Right cardiac atrium (tissue), 5 donors: ENCODE measurements at places on chromosomes 16 and 17. TPM values are rescaled to one million over a fixed set of nuclear protein-coding genes. Genes with fewer than 3 reads are reported as not detected.

DNA sequence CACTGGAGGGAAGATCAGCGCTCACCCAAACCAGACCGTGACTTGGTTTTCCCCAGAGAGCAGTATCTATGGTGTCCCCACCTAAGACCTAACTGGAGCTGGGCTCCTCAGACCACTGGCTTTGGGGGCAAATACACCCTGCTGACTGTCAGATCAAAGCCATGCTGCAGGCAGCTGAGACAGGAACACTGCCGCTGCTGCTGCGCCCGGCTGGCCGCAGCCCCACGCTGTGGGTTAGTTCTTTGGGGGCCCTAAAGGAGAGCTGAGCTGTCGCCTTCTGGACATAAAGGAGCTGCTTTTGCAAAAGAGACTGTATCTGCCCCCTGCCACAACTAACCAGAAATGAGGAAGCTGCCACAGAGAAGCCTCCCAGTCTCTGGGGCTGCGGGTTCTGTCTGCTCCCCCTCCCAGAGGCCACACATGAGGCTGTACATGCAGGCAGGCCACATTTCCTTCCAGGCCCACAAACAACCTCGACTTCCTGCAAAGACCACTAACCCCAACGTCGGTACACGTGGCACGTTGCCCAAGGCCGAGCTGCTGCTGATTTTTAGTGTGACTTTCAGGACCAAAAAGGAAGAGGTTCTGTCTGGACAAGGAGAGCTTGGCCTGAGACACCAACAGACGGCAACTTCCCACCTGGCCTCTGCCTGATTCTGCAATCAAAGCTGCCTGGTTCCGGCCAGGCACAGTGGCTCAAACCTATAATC is 18.2 kb upstream of the ABR start:
- DNase-seq: peak; percentile 93

DNA sequence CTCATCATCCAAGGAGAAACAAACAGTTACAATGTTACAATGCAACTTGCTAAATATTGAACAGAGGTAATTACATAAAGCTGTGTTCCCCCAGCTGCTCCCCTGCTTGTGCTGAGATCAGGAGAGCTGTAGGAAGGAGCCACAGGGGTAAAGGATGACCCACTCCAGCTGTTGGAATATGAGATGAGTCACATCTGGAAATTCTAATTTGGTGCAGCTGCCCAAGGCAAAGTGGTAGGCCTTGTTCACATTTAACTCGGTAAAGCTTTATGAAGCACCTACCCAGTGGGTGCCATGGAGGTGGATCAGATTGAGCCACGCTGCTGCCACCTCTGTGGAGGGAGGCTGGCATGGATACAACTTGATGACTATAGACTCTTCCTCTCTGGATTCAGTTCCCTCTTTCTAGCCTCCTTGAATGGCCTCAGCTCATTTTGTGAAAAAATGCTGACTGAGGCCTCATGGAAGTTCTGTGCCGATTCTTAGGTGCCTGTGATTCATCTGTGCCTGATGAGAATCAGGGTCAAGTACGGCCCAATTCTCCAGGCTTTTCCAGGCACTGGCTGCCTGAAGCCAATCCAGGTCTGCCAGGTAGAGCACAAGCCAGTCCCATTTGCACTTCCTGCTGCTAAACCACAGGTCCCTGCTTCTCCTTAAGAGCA is 7.4 kb downstream of the ZNF689 start:
- no peak for DNase-seq

DNA sequence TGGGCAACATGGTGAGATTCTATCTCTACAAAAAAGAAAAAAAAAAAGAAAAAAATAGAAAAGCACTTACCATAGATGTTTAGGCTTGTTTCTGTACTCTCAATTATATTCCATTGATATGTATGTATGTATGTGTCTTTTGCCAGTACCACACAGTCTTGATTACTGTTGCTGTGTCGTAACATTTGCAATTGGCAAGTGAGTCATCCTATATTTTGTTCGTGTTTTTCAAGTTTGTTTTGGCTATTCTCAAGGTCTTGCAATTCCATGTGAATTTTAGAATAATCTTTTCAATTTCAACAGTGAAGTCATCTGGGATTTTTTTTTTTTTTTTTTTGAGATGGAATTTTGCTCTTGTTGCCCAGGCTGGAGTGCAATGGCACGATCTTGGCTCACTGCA is 19.3 kb downstream of the SPECC1 start:
- DNase-seq: no peak

ASIC2 gene
- not detected for total RNA-seq

DNA sequence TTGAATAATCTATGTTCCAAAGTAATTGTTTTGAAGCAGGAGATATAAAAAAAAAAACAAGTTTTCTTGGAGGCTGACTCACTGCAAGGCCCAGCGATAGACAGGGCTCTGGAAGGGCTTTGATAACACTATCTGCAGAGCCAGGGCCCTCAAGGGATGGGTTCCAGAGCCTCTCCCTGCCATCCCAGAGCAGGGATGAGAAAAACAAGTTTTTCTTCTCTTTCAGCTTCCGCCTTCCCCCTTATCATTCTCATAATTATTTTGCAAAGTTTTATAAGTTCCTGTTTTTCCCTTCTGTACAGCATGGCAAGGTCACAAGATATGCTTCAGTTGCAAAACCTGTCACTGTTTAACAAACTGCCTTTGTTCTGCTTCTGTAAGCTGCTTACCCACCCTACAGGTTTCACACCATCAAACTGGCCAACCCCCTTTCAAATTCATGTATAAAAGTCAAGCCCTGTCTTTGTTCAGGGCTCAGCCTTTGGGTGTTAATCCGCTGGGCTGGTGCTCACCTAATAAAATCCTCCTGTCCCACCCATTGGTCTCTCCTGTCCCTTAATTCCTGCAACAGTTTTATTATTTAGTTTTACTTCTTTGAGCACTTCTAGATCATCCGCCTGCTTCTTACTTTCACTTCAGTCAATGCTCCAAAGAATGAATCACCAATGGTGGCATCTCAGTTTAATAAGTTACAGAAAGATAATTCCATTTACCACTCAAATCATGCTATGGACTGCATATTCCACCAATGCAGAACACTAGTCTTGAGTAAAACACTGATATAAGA is 5.6 kb upstream of the THUMPD1 start:
- DNase-seq: no peak

DNA sequence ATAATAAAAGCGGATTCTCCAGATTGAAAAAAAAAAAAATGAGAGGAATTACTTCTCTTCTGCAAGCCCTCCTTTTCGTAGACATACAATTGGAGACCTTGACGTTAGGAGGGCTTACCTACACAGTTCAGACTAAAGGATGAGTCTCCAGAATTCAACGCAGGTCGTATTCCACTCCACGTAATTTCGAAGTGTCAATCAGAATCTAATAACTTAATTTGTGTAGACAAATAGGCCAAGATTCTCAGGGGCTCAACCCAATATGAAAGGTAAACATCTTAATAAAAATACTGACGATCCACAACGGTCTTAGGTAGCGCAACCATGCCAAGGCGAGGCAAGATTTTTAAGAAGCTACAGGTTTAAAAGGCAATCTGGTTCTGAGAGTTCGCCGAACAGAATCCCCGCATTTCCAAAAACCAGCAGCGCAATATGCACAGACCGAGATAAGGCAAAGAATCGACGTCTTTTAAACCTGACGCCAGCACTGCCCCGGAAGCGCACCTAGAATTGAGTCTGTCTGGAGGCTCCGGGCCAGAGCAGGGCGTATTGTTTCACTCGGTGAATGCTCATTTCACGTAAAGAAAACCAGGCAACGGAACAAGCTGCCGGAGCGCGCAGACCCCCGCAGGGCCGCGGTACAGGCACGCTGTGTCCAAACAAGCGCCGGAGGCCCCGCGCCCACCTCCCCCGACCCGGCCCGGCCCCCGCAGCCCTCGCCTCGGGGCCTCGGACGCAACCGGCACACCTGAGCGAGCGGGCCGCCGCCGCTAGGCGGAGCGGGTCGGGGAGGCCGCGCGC is 623 bp downstream of the MBTPS1 start:
- no peak for DNase-seq

GRCh38 chr17:76497979-76498875 is 3.0 kb downstream of the RHBDF2 start:
- DNase-seq: peak; percentile 89

DNA sequence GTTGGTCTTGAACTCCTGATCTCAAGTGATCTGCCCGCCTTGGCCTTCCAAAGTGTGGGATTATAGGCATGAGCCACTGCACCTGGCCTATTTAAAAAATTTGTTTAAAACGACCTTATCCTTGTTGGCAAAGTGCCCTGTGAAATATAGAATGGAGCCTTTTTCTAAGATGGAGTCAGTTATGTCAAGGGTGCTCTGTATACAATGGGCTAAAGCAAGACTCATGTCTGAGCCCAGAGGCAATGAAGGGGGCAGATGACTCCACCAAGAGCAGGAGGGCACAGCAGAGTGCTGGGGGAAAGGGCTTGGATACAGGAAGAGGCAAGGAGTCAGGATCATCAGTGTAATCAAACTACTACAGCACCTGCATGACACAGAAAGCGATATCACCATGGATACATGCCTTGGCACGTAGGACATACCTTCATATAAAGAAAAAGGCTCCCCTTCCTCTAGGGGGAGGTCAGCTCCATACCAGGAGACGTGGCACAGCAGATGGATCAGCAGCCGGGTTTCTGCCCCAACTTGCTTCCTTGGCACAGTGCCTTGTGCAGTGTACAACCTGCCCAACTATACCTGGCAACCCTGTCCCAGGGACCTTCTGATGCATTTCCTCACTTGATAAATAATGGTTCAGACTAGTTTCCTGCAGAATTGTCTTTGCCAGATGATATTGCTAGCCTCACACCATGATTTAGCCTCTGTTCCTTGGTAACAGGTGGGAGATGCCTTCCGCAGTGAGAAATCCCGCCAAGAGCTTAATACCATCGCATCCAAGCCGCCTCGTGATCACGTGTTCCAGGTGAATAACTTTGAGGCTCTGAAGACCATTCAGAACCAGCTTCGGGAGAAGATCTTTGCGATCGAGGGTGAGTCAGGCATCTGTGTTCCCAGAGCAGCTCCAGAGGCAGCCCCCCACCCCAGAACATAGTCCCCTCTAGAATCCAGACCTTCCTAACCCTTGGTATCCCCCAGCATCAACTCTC is 15.3 kb downstream of the ITGAM start:
- no peak for DNase-seq

DNA sequence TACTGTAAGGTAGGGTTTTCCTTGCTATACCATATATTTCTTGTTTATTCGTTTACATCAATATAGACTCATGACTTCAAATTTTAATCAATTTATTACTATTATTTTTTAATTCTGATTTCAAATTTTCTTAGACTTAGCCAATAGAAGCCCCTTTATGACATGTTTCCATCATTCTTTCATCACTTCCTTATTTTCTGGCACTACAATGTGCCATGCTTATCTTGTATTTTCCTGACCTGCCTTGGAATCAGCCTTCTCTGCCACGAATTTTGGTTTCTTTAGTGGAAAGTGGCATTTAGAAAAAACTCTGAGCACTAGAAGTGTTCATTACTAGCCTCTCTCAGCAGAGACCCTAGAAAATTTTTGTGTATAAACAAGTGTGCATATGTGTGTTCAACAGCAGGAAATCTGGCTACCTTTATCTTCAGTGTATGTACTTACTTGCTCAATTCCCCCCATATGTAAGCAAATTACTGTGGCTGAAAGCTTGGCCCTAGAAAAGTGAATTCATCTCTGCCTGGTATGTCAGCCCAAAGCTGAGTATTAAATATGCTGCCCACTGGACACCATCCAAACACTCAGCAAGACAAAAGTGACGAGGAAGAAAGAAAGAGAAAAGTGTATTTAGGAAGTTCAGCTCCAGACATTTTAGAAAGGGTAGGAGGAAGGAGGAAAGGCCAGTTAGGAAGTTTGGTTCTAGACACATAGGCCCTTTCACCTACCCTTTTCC is 4.0 kb downstream of the STXBP4 start:
- no peak for DNase-seq

RASD1 gene
- total RNA-seq: 36.3 TPM

NACA2 gene
- total RNA-seq: not detected

DNA sequence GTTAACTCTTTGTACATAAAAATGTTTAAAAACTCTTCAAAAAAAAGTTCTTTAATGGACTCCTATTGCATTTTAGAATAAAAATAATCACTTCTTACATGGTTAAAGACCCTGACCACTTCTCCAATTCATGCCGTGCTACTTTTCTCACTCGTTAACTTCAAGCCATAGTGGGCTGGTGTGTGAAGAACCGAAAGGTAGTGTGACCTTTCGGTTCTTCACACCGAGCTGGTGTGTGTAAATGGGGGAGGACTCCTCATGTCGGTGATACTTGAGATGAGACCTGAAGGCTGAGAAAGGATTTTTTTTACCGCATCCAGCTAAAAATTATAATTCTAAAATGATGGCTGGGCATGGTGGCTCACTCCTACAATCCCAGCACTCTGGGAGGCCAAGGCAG is 22.1 kb downstream of the RFFL start:
- no peak for DNase-seq

- DNase-seq: no peak
These were observed 73.3 kb upstream of the MON1B start for GRCh38 chr16:77117707-77118106.

- peak; percentile 24 for DNase-seq
These were observed 35.4 kb upstream of the CDH15 start for GRCh38 chr16:89135971-89136765.

GRCh38 chr16:70702624-70703023 is 16.8 kb upstream of the MTSS2 start:
- DNase-seq: no peak

ALOX15 gene
- 2.0 TPM for total RNA-seq

KRTAP17-1 gene
- not detected for total RNA-seq

MYH3 gene
- total RNA-seq: 0.40 TPM

- DNase-seq: no peak
These were observed 20.3 kb downstream of the SLC7A6OS start for GRCh38 chr16:68290450-68290849.

DNA sequence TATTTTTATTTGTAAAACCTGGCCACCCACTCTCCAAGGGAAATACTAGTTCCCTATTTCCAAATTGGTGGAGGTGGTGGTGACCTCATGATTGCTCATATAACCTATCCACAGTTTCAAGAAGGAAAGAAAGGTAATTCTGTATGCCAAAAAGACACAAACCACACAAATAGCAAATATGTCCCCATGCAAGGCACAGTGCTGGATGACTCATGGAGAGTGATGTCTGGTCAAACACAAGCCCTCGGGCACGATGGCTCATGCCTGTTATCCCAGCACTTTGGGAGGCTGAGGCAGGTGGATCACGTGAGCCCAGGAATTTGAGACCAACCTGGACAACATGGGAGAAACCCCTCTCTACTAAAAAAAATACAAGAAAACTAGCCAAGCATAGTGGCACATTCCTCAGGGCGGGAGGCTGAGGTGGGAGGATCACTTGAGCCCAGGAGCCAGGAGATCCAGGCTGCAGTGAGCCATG is 64.2 kb downstream of the GNA13 start:
- DNase-seq: no peak

DNA sequence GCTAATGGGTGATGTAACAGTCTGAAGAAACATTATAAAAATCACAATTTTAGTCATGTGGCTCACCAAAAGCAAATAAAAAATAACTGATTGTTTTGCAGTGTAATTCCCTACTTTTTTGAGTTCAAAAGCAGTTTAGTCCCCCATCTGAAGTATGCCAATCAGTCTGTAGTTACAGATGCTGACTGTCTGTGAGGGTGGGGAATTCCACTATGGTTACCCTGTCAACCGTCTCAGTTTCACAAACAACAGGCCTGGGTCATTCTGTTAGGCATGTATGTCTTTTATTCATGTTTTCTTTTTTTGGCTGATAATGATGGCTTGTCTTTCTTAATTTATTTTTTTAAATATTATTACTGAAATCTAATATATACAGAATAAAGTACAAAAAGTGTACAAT is 69.3 kb downstream of the STXBP4 start:
- no peak for DNase-seq

GRCh38 chr16:976389-976931 is 5.1 kb upstream of the SOX8 start:
- DNase-seq: no peak

- no peak for DNase-seq
These were observed 5.2 kb downstream of the SNX20 start for GRCh38 chr16:50675686-50676610.

- DNase-seq: no peak
These were observed 119.5 kb upstream of the SHISA6 start for GRCh38 chr17:11121341-11121985.
